ENCODE measurements at places on chromosomes 4 and X.
A peak's percentile ranks its signal among the peaks of the same experiment; 100 is the strongest.

DNA sequence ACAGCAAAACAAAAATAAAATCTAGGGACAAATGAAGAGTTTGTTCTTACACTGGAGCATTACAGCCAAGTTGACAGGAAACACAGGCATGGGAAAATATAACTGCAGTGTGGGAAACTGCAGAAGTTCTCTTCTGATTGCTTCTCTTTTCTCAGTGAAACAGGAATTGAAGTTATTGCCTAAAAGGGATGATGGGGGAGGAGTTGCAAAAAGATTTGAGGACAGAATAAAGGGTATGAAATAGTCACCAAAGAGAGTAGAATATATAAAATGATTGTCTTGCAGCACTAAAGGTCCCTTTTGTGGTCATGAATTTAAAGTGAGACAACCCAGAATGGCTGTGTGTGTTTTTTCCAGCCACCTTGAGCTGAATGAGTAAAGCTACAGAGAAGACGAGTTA lies 103.7 kb downstream of the JADE1 start:
- no peak for DNase-seq
- no peaks in the 10 kb centered on the region for H3K27me3 ChIP-seq
- H3K36me3 ChIP-seq = no peaks in the 10 kb centered on the region
- H3K4me1 ChIP-seq = no peaks in the 10 kb centered on the region

DNA sequence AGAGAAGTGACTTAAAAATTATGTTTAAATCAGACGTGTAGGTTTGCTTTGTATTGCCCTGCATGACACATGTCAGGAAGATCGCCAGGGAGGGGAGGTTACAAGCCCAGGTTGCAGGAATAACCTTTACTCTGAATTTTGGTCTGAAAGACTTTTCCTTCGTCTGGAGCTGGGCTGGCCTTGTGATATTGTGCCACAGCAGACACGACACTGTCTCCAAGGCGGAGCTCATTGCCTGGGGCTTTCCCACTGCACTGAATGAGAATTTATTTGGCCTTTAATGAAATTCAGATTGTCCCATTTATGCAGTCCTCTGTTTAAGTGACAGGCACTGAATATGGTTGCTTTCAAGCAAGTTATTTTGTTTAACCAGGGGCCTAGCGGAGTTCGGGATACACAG lies 45.1 kb downstream of the RHOH start:
- no peak overlapping the region for H3K27ac ChIP-seq
- peaks cover 4% of the 10 kb centered on the region for H3K4me1 ChIP-seq
- peaks cover 8% of the 10 kb centered on the region for H3K36me3 ChIP-seq
- no peak for DNase-seq
- H3K27me3 ChIP-seq = no peaks in the 10 kb centered on the region
- H3K4me3 ChIP-seq = no peak overlapping the region

DNA sequence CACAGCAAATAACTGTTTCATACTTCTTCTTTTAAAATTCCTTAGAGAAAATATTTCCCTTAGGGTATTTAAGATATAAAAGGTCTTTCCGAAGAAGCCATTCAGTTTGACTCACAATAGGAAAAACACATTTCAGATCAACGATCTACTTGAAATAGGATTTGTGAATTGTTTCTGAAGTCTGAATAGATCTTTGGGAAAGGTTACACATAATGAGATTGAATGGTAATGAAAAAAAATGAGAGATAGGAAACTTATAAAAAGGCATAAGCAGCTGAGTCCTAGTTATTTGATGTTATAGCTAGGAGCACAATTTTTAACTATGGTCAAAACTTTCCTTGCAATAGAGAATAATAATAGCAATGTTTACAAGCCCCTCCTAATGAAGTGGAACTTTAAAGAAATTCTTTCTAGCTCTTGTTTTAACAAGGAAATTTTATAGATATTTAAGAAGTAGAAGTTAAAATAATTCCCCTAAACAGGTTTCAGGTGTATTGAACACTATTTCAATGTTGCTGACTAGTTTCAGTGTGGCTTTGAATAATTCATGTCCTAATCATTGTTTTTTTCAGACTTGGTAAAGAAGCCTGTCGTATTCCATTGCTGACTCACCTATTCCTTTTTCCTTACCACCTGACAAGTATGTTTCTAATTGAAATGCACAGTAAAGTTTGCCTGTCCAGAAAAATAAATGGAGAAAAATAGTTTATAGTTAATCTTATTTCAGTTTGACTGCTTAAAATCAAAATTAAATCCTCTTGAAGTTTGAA lies 89.1 kb downstream of the PCDH18 start:
- H3K4me1 ChIP-seq = no peaks in the 10 kb centered on the region
- no peaks in the 10 kb centered on the region for H3K36me3 ChIP-seq
- no peaks in the 10 kb centered on the region for H3K27me3 ChIP-seq
- no peak overlapping the region for H3K4me3 ChIP-seq
- H3K27ac ChIP-seq = no peak overlapping the region

- H3K36me3 ChIP-seq = no peaks in the 10 kb centered on the region
- no peaks in the 10 kb centered on the region for H3K27me3 ChIP-seq
- DNase-seq = peak; percentile 39
- H3K27ac ChIP-seq = no peak overlapping the region
- H3K4me1 ChIP-seq = no peaks in the 10 kb centered on the region
Observed at GRCh38 chrX:139559383-139560042, 29.0 kb downstream of the F9 start.

- H3K4me3 ChIP-seq = no peak overlapping the region
- H3K4me1 ChIP-seq = no peaks in the 10 kb centered on the region
- DNase-seq = peak; percentile 25
- no peak overlapping the region for H3K27ac ChIP-seq
- H3K27me3 ChIP-seq = no peaks in the 10 kb centered on the region
- no peaks in the 10 kb centered on the region for H3K36me3 ChIP-seq
Observed at GRCh38 chr4:8694651-8695151, 102.1 kb downstream of the CPZ start.

GRCh38 chrX:28586981-28587551 lies at the start of gene IL1RAPL1:
TSS of gene IL1RAPL1 (plus strand) at chrX:28587446.
- H3K4me1 ChIP-seq = peaks cover 3% of the 10 kb centered on the region
- H3K27ac ChIP-seq = no peak within 1 kb of the TSS
- H3K36me3 ChIP-seq = no peaks in the 10 kb centered on the region
- H3K27me3 ChIP-seq = no peaks in the 10 kb centered on the region
- H3K4me3 ChIP-seq = no peak within 1 kb of the TSS
- no peak for DNase-seq

- no peaks in the 10 kb centered on the region for H3K27me3 ChIP-seq
- no peaks in the 10 kb centered on the region for H3K36me3 ChIP-seq
- no peaks in the 10 kb centered on the region for H3K4me1 ChIP-seq
- H3K4me3 ChIP-seq = peak overlapping the region; percentile 66
- peak; percentile 67 for DNase-seq
- H3K27ac ChIP-seq = no peak overlapping the region
Observed at GRCh38 chr4:83109480-83110222, 4.9 kb downstream of the PLAC8 start.

GRCh38 chr4:24917076-24917856 lies 4.4 kb upstream of the CCDC149 start:
- peaks cover 23% of the 10 kb centered on the region for H3K36me3 ChIP-seq
- no peaks in the 10 kb centered on the region for H3K27me3 ChIP-seq
- H3K4me3 ChIP-seq = no peak overlapping the region
- peak; percentile 64 for DNase-seq
- no peak overlapping the region for H3K27ac ChIP-seq
- H3K4me1 ChIP-seq = peaks cover 4% of the 10 kb centered on the region

DNA sequence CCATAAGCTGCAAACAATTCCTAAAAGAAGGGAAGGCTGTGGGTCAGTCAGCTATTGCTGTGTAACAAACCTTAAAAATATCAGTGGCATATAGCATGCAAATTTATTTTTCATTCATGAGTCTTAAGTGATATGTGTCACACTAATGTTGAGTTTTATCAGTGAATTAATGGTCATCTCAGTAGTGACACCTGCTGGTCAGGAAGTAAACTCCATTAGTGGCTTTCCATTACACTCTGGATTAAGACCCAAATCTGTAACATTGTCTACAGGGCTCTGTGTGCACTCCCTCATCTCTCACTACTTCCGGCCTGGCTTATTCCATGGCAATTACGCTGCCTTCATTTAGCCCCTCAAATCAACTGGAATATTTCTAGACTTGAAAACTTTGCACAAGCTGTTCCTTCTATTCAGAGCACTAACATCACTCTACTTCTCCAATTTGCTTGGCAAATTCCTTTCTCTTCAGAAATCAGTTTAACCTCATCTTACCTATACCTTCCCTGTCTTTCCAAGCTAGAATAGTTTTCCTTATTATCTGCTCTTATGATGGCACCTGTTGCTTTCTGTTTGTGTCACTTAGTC lies 217.3 kb upstream of the TAPT1 start:
- H3K4me3 ChIP-seq = no peak overlapping the region
- H3K36me3 ChIP-seq = no peaks in the 10 kb centered on the region
- H3K27me3 ChIP-seq = peaks cover 4% of the 10 kb centered on the region
- no peak for DNase-seq

DNA sequence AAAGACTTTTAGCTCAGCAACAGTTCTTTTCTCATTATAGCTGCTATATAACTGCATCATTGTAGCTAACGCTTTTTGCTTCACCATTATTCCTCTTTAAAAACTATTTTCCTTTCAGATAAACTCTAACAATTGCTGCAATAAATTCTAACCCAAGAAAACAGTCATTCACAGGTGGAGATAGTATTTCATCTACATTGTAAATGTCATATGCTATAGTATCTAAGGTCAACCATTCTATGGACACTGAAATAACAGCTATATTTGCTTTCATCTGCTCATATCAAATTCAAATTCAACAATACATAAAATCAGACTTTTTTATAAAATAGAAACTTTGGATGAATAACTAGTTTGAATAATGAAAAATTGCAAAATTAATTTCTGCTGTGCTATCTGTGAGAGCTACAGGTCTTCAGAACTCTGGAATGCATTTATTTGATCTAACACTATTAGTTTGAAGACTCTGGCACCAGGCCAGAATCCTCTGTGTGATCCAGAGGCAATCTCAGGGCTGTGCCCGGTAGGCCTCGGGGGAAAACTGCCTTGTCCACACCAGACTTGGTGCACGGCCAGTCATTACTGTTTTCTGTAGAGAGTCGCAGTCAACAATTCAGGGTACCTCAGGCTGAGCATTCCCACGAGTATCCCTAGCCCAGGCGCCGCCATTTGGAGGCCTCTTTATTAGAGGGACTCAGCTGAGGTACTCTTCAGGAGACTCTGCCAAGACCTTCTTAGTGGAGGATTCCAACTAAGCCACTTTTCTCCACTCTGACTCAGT lies 332.4 kb downstream of the SLC7A11 start:
- peak; percentile 29 for DNase-seq
- H3K4me3 ChIP-seq = no peak overlapping the region

GRCh38 chr4:24793219-24794005 lies 2.0 kb upstream of the SOD3 start:
- H3K4me1 ChIP-seq = no peaks in the 10 kb centered on the region
- no peaks in the 10 kb centered on the region for H3K36me3 ChIP-seq
- no peak overlapping the region for H3K4me3 ChIP-seq
- no peak overlapping the region for H3K27ac ChIP-seq

- no peaks in the 10 kb centered on the region for H3K27me3 ChIP-seq
- H3K4me1 ChIP-seq = no peaks in the 10 kb centered on the region
- H3K4me3 ChIP-seq = peak within 1 kb of the TSS; percentile 99
- DNase-seq = peak; percentile 99
- H3K36me3 ChIP-seq = no peaks in the 10 kb centered on the region
Observed at GRCh38 chr4:162163892-162164759, at the start of gene FSTL5. TSS of gene FSTL5 (minus strand) at chr4:162164000. CDS start at chr4:162111396, 52,604 bp downstream.

- no peaks in the 10 kb centered on the region for H3K4me1 ChIP-seq
- no peak overlapping the region for H3K4me3 ChIP-seq
Observed at GRCh38 chrX:9995855-9996339, 28.7 kb downstream of the CLDN34 start.

DNA sequence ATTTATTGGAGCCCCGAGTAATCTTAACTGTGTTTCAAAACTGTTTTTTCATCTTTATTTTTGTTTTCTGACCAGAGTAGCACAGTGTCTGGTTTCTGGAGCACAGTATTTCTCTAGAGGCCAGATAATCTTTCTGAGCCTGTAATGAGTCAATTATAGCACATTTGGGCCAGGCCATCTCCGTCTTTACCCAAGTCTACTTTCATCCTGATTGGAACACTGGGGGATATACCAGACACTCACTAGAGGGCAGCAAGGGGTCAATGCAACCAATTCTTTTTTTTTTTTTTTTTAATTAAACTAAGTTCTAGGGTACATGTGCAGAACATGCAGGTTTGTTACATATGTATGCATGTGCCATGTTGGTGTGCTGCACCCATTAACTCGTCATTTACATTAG lies 282.0 kb downstream of the ARHGAP24 start:
- H3K36me3 ChIP-seq = no peaks in the 10 kb centered on the region
- DNase-seq = peak; percentile 33
- H3K27me3 ChIP-seq = no peaks in the 10 kb centered on the region
- no peak overlapping the region for H3K4me3 ChIP-seq
- no peak overlapping the region for H3K27ac ChIP-seq

DNA sequence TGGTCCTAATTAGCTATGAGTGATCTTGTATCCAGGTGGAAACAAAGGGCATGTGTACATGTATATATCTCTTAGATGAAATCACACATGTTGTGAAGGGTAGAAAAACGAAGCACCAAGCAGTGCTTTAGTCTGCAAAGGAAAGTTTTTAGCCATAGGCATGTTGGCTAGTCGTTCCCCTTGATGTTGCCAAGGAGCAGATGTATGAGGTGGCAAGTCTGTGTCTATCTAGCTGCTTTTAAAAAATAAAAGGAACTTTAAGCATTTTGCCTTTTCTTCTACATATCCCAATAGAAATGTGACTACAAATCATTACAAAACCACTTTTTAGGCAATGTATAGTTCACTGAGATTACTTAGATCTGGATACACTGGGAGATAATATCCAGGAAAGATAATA lies 63.1 kb downstream of the NSUN7 start:
- H3K4me3 ChIP-seq = no peak overlapping the region
- peaks cover 2% of the 10 kb centered on the region for H3K4me1 ChIP-seq
- H3K36me3 ChIP-seq = peaks cover 23% of the 10 kb centered on the region
- no peaks in the 10 kb centered on the region for H3K27me3 ChIP-seq
- no peak for DNase-seq

DNA sequence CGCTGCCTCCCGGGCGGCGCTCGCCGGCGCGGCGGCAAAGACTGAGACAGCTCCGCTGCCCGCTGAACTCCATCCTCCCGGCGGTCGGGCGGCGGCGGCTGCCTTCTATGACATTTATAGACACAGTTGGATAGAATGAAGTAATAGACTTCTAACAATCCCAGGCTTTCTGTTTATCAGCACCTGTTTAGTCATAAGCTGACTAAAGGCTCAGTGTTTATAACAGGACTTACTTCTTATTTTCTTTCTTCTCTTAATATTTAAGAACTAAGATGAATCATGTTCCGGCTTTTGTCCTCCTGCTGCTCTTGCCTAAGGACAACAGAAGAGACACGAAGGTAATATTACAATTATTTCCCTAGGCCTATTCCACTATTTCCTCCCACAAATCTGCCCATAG lies 3.9 kb downstream of the ARL13A start:
- peaks cover 3% of the 10 kb centered on the region for H3K36me3 ChIP-seq
- H3K27ac ChIP-seq = no peak overlapping the region
- no peak overlapping the region for H3K4me3 ChIP-seq

- peaks cover 4% of the 10 kb centered on the region for H3K4me1 ChIP-seq
- H3K27ac ChIP-seq = no peak overlapping the region
- no peaks in the 10 kb centered on the region for H3K27me3 ChIP-seq
- peaks cover 16% of the 10 kb centered on the region for H3K36me3 ChIP-seq
- H3K4me3 ChIP-seq = no peak overlapping the region
- no peak for DNase-seq
Observed at GRCh38 chr4:37609626-37610025, 76.5 kb downstream of the RELL1 start.

Data from H9 (cell line).